ENCODE measurements at places on chromosomes 6 and 20.

GRCh38 chr20:8489094-8489883, 357.2 kb downstream of the PLCB1 start:
- no peak for DNase-seq

DNA sequence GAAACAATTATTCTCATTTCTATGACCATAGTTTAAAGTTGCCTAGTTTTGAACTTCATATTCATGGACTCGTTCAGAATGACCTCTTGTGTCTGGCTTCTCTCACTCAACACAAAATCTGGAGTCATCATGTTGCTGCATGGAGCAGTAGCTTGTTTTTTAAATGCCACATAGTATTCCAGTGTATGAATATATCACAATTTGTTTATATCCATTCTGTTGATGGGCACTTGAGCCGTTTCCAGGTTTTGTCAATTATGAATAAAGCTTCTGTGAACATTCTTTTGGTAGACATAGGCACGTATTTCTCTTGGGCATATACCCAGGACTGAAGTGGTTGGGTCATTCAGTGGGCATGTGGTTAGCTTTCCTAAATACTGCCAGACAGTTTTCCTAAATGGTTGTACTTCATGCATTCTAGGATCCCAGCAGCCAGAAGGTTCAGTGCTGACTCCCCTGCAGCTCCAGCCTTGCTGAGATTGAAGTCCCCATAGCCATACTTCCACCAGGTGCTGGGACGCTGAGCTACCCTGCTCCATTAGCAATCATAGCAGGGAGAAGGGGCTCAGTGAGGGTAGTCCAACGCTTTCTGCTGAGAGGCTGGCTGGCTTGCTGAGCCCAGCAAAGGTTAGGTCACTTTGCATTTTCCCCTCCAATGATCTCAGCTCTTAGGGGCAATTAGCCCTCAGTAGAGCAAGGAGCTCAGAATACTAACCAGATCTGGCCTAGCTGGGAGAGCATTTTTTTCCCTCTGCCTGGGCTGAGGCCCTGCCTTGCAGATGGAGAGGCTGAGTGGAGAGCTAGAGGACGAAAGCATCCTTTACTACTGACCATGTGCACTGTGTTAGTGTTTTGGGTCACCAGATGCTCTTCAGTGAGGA, 35.7 kb upstream of the CTNNBL1 start:
- DNase-seq: no peak

- no peak for DNase-seq
These were observed 47.5 kb upstream of the ADGRF5 start for GRCh38 chr6:46969206-46969605.

- DNase-seq: no peak
These were observed 469 bp upstream of the XRN2 start for GRCh38 chr20:21302664-21303060.

GRCh38 chr6:26223228-26223627, 136.0 kb downstream of the HFE start:
- no peak for DNase-seq

DNA sequence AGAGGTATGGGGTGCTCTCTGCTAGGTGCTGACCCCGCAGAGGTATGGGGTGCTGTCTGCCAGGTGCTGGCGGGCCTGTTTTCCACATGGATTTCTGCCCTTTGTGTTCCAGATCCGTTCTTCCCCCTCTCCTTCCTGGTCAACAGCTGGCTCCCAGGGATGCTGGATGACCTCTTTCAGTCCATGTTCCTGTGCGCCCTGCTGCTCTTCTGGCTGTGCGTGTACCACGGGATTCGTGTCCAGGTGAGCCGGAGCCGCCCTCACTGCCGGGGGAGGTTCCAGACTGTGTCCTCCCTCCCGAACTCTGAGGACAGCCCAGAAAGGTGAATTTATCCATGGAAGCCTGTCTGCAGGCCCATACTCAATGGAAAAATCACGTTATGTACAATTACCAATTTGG, 36.3 kb downstream of the DYNLT1 start:
- DNase-seq: no peak

DNA sequence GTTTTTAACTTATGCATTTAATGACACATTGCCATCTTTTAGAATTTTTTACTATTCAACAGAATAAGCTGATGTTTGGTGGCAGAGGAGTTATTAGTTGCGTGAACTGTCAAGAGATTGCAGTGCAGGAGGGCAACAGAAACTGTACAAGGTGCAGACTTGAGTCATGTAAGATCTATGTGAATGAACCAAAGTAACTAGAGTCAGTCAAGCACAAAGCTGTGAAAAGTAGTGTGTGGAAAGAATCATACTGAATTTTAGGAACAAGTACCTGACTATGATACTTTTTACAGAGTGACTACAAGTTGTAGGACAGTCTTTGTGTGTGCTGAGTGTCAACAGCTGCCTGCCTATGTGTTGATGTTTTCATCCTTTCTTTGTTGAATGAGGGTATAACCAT, 2.7 kb upstream of the C6orf163 start:
- no peak for DNase-seq

GRCh38 chr6:111920578-111920977, 47.3 kb upstream of the FYN start:
- DNase-seq: no peak

GRCh38 chr20:11719153-11719552, 198.5 kb upstream of the BTBD3 start:
- no peak for DNase-seq

GRCh38 chr20:40949346-40949745, 79.3 kb upstream of the TOP1 start:
- DNase-seq: no peak

GRCh38 chr6:118558464-118559217, 10.5 kb downstream of the PLN start:
- DNase-seq: no peak

DNA sequence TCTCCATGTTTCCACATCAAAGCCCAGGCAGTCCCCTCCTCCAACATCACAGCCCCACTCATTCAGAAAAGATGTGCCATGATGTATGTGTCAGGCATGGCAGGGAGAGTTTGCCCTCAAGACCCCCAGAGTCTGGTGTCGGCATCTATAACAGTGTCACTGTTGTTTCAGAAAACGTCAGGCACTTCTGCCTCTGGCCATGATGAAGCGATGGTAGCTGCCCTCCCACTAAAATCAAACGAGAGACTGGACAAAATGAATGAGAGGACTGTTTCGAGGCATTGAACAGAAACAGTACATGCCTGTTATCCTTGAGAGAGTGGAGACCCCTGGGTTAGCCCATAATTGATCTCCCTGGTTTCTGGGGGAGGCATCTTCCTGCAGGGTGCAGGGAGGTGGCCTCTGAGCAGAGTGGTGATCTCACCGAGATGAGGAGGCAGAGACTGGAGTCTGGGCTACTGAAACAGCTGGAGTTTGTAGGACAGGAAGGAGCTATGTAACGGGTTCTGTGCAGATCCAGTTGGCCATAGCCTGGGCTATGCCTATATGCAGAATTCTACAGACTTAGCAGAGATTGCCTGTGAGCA, 144.5 kb downstream of the SYCP2 start:
- no peak for DNase-seq

DNA sequence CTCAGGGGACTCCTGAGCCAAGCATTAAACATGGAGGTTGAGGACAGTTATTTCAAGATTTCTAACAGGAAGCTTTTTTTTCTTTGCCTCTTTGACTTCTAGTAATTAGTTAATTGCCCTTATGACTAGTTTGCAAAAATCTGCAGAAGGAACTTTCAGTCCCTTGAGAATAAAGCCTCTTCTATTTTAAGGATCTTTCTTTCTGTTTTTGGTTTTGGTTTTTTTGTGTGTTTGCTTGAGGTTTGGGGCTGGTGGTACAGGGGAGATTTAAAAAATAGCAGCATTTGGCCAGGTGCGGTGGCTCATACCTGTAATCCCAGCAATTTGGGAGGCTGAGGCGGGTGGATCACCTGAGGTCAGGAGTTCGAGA, 259.3 kb downstream of the BMP7 start:
- no peak for DNase-seq

GRCh38 chr6:2999618-3000557, at the start of gene NQO2:
NQO2 (plus strand) TSS chr6:2999894; CDS start chr6:3006553, 6,659 bp downstream.
- peak; percentile 88 for DNase-seq

DNA sequence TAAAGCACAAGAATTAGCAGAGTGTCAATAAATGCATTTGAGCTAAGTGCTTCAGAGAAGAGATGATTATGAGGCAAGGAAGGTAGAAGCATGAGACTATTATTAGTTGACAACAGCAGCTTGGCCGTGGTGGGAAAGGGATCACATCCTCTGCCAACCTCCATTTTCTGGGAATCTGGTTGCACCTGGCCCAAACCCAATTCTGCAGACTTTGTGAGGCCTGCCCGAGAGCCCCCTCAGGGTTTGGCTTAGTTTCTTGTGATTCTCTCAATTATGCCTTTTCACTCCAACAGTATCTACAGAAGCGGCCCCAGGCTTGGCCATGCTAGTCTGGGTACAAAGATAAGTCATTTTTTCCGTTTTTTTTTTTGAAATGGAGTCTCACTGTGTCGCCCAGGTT, 111.0 kb upstream of the B3GAT2 start:
- DNase-seq: no peak

DNA sequence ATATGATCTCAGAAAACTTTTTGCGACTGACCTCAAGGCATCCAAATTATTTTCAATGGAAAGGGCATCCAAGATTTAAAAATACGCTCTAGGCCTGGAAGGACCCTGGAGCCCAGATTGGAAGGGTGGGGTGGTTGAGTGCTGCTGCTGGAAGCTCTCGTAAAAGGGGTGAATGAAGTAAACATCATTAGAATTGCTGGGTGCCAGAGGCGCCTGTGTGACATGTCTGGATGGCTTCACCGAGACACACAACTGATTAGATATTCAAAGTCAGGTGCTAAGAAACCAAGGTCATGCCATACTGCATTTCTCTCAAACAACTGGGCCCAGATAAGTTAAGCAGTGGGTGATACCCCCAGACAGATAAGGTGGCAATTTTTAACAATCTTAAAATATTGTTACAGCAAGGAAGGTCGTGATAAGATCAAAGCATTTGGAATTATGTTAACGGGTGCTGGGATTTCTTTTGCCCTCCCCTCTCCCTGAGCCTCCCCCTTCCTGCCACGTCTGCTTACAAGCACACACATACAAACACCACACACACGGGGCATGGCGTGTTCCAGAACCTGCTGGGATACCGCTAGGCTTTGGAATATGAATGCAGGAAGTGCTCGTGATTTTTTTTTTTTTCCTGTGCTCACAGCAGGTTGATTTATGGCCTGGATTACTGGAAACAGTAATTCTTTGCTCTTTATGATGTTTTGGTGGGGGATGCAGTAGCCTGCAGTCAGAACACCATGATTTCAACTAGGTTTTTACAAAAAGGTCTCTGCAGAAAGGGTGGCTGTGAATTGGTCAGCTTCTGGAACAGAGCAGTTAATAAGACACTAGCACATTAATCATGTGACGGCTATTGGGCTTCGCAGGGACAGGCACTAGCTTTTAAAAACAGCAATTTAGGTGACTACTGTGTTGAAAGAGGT, 551.2 kb downstream of the QKI start:
- DNase-seq: no peak

GRCh38 chr6:110341663-110342596, 16.2 kb downstream of the METTL24 start:
- DNase-seq: no peak

DNA sequence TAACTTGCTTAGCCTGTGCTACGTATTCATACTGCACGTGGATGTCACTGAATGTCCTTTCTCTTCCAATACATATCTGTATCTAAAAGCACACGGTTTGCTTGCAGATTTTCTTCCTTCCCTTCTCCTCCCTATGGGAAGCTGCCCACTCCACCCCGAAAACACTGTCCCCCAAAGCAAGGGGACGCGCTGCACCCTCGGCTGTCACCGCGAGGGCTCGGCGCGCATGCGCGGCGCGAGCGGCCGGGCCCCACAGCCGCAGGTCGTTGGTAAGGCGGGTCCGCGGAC, 659 bp downstream of the TMX4 start:
- DNase-seq: peak; percentile 48

GRCh38 chr6:99324996-99325395, 24.5 kb downstream of the FAXC start:
- DNase-seq: no peak

- DNase-seq: no peak
These were observed 48.1 kb upstream of the CDH22 start for GRCh38 chr20:46356195-46357029.

DNA sequence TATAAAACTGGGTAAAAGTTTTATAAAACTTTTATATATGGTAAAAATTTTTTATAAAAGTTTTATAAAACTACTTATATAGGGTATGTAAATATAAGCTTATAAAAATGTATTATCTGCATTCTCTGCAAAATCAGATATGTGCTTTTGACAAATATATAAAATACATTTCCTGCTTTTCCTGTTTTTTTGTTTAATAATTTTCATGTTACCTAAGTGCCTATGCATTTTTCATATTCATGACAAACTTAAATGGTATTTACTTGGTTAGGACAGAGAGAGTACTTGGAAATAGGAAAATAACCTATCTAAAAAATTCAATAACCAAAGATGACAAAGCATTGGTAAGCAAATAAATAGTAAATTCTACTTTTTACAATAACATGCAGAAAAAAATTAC, 41.2 kb downstream of the ADGRG6 start:
- no peak for DNase-seq

DNA sequence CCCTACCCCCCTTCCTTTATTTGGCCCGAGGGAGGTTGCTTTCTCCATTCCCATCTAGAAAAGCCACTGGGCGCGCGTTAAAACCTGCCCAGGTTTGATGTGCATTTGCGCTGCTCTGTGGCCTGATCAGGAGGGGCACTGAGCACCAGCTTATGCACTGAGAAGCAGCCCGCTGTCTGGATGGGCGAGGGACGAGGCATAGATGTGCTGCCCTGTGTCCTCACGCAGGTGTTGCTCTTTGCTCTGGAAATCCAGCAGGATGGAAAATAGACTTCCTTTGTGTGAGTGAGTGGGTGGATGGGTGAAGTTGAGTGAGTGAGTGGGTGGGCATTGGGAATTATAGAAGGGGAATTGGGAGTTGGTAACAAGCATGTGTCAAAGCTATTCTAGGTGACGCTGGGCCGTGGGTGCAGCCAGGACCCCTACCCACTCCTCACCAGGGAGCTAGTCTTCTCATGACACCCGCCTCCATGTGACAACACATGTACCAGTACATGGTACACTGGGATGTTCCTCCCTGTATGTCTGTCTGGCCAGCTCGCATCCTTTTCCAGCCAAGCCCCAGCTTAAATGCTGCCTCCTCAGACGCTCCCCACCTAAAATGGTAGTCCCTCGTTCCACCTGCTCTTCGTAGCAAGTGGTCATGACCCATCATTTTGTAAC, 162.6 kb downstream of the DTNBP1 start:
- no peak for DNase-seq

DNA sequence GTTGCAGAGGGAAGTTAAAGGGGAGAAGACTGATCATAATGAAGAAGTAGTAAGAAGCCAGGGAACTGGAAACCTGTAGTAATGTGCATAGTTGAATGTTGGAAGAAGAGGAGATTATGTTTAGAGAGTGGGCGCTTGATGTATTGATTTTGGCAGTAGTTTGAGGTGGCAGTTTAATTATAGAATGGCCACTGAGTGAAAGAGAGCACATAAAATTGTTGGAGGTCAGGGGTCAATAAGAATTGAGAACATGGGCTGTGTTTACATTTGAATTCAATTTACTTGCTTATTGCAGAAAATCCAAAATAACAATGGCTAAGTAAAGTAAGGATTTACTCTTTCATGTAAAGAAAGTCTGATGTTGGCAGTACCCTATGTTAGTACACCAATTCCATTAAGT, 15.7 kb downstream of the VTA1 start:
- DNase-seq: no peak

GRCh38 chr6:157294654-157295053, 28.7 kb downstream of the TMEM242 start:
- DNase-seq: no peak

GRCh38 chr6:139872665-139873064, 498.2 kb upstream of the CITED2 start:
- no peak for DNase-seq
